ENCODE measurements at places on chromosomes 7 and 10.

GRCh38 chr7:45390180-45390579, 184.0 kb upstream of the ADCY1 start:
- no peak for DNase-seq

DNA sequence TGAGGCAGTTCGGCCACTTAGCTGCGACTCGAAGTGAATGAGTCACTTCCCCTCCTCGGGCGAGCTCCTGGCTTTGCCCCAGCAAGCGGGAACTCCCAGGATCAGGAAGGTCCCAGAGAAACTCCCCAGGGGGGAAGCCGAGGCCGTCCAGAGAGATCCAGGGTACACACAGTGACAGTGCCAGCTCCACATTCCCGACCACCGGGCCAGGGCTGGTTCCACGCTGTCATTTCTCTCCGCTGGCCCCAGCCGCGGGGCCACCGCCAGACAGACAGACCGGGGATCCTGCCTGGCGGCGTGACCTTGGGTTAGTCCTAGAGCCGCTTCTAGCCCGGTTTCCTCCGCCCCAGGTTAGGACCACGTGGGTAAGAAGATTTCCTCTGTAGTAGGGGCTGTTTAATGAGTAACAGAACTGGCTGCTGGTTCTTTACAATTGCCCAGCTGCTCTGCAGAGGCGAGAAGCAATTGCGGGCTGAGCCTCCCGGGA, 463 bp upstream of the UPP1 start:
- no peak for DNase-seq

DNA sequence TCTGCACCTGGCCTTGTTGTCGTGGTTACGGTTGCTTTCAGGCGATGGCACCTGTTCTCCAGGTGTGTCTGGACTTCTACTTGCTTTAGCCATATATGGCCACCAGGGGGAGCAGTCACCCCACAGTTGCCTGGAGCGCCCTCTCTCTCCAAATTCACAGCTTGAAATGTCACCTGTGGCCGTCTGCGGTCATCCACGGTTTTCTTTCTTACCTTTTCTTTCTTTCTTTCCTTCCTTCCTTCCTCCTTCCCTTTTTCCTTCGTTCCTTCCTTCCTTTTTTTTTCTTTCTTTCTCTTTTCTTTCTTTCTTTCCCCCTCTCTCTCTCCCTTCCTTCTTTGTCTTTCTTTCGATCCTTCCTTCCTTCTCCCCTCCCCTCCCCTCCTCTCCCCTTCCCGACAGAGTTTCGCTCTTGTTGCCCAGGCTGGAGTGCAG, 150.5 kb upstream of the VKORC1L1 start:
- peak; percentile 41 for DNase-seq

DNA sequence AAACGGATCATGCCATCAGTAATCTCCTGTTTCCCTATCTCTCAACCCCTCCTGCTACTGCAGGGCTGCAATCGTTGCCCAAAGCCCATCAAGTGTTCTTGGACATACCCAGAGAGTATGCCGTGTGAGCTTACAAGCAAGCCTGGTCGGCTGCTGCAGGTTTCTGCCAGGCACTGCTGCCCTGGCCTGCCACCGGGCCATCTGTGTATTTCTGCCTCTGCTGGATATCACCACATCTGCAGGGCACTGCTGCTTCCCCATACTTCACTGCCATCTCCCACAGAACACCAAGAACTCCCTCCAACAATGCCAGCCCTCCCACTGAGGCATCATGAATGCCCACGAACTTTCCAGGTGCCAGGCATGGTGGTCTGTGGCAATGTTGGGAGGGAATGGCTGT, 138.2 kb upstream of the SORCS3 start:
- no peak for DNase-seq

- DNase-seq, result no peak
Measured at GRCh38 chr7:27115221-27116026, 12.9 kb upstream of the HOXA2 start.

DNA sequence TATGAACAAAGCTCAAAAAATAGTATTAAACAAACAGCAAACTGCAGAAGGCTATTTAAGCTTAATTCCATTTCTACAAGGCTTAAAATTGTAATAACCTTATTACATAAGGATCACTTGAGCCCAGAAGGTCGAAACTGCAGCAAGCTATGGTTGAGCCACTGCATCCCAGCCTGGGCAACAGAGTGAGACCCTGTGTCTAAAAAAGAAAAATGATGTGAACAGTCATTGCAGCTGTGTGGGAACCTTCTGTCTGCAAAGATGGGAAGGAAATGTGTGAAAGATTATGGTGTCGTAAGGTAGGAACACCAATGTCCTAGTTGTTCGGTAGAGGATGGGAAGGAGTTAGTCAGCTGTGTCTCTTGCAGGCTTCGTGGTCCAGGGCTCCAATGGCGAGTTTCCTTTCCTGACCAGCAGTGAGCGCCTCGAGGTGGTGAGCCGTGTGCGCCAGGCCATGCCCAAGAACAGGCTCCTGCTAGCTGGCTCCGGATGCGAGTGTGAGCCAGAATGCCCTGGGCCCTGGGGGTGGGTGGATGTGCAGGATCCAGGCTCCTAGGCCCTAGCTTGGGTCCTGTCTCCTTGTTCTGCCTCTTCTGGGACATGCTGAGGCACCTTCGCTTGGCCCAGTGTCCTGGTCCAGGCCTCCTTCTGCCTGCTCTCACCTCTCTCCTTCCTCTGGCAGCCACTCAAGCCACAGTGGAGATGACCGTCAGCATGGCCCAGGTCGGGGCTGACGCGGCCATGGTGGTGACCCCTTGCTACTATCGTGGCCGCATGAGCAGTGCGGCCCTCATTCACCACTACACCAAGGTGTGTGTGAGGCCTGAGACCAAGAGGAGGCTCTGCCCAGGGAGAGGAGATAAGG, 9.1 kb downstream of the C10orf62 start:
- DNase-seq, result no peak

DNA sequence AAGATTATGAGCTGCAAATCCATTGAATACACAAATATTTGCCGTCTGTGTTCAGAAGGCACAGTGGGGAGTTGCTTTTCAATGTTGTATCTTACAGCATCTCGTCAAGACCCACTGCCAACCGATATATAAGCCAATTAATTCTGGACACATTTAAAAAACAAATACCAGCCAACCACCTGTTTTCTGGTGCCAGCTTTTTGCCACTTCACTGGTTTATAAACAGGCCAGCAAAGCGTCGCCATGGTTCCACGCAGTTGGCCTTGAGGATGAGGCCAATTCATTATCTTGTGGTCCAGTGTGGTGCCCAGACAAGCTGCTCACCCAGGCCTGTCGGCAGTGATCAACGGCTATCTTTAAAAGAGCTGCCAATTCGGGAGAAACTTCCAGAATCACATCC, 321.0 kb downstream of the TCERG1L start:
- DNase-seq, result no peak

GRCh38 chr10:494149-494542, 195.3 kb downstream of the DIP2C start:
- no peak for DNase-seq

DNA sequence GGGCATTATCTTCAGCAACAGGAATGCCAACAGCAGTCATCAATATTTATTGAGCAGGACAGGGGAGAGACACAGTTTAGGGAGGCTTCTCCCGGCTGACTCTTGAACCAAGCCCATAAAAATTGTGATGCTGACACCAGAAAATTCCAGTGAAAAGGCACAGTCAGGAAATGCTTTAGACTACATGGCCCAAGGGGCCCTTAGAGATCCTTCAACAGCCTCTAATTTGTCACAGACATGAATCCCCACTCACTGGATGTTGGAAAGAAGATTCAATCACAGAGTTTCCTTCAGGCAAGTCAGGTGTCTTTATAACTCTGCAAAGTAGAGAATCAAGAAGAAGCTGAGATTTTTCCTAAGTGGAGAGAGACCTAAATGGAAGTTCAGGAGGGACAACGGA, 1.2 kb downstream of the GJC3 start:
- no peak for DNase-seq
